ENCODE measurements at places on chromosomes 1 and 21.

DNA sequence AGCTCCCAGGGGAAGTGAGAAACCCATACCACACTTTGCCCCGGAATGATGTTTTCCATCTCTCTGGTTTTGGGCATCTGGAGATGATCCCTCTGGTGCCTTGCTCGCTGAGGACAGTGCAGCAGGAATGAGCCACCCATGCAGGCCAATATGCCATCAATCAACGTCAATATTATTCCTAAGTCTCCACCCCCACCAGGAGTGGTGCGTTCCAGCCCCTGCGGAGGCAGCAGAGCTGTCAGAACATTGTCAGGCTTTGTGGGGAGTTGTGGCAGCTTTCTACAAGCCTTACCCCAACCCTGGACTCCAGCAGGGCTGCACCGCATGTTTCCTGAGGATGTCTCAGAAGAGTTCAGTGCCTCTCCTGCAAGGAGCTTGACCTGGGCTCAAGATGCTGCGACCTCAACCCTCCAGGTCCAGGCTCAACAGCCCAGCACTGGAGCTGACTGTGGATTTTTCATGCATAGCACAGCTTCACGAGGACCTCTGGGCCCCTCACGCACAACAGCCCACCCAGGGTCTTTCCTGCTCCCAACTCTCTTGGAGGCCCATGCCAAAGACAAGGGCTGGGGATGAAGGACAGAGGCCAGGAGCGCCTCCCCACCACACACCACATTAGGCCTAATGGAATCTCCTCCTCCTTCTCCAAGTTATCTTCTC lies 67.5 kb downstream of the PSMG1 start:
- DNase-seq, result no peak

- DNase-seq, result no peak
Measured at GRCh38 chr1:59422921-59423575, 126.2 kb downstream of the FGGY start.

- DNase-seq, result peak; percentile 7
Measured at GRCh38 chr1:185939142-185939541, 205.0 kb downstream of the HMCN1 start.

DNA sequence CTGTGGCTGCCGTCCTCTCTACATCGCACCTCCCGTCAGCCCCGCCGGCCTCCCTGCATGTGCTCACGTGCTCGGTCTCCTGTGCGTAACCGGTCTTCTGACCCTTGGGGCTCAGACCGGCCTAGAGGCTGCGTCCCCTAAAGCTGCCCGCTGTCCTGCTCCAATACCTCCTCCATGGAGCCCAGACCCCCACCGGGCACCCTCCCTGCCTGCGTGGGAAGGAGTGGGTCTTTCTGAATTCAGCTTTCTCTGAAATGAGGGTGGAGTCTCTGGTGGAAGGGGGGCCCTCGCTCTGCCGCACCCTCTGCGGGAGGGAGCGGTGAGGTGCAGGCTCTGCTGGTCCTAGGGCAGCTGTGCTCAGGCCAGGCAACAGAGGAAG lies 18.7 kb upstream of the POFUT2 start:
- no peak for DNase-seq

GRCh38 chr1:162709870-162710269 lies 77.6 kb downstream of the DDR2 start:
- no peak for DNase-seq

- DNase-seq, result peak; percentile 86
Measured at GRCh38 chr1:58818075-58818474, 34.2 kb upstream of the JUN start.

- no peak for DNase-seq
Measured at GRCh38 chr1:242002510-242002909, 3.6 kb upstream of the MAP1LC3C start.

GRCh38 chr1:153752571-153753195 lies 22.5 kb upstream of the SLC27A3 start:
- no peak for DNase-seq

DNA sequence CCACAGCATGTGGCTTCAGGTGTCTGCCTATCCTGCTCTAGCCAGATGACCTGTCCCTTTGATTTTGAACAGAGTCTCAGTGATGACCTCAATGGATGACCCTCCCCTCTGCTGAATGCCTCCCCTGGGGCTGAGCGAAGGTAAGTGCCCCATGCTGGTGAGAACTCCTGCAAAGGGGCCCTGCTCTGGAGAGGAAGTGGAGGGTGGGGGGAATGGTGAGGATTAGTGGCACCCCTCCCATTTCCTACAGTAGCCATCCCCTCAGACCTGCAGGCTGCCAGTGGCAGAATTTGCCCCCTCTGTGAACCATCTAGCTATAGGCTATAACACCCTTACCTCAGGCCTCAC lies 3.7 kb upstream of the PMVK start:
- DNase-seq, result no peak

GRCh38 chr21:46071082-46071481 lies 26.8 kb upstream of the COL6A2 start:
- no peak for DNase-seq

GRCh38 chr1:221983444-221983843 lies 241.6 kb upstream of the DUSP10 start:
- no peak for DNase-seq

GRCh38 chr1:10635085-10635896 lies 160.5 kb downstream of the PEX14 start:
- no peak for DNase-seq

DNA sequence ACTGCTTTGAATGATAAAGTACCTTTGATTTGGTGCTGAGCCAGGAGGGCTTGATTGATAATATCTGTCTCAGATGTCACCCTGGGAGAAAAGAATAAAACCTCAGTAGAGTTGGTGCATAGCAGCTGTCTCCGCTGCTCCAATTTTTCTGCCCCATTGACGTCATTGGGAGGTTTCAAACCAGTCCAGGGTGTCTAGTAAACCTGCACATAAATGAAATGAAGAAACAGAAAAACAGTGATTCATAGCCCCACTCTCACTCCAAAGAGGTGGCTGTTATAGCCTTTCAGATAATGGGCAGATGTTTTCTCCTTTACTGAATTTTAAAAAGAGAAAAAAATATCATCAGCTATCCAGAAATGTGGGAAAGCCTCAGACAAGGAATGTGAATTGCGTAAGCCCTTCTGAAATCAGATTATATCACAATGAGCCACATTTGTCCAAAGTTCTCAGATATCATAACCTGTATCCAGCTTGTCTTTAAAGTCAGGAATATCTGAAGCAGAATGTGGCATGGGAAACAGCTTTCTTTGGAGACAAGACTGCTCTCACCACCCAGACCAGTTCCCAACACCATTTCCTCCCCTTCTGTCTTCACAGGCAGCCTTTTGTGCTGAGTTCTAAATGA lies 351.3 kb upstream of the SGIP1 start:
- DNase-seq, result peak; percentile 57

GRCh38 chr1:154994269-154994587 lies 842 bp downstream of the LENEP start:
- DNase-seq, result no peak

DNA sequence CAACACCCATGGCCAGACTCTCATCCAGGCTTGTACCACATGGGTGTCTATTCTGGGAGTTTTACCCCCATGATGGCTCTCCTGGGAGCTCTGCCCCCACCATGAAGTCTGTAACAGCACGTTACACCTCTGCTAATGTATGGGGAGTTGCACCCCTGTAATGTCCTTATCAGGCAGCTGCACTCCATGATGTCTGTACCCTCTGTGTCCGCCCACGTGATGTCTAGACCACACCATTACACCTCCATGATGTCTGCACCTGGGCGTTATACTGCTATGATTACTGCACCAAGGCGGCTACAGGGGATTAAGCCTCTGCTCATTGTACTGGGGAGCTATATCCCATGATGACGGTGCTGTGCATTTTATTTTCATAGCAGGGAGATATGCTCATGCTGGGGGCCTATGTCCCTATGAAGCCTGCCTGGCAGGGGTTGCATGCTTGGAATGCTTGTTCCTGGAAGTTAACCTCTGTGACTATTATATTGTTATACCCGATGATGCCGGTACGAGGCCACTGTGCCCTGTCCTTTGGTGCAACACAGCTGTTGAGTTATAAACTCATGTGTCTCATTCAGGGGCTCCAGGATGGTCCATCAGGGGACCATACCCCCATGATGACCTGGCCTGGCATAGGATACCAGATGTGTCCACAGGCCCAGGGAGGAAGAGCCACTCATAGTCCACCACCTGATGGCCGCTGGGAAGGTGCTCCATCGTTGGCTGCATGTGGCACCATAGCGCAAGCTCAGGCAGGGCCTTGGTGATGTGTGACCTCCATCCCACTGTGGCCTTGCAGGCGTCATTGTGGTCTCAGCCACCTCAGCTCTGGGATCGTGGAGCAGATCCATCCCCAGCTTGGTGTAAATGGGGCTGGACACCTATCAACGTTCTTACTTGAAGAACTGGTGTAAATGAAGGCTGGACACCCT lies 12.1 kb downstream of the PTPRF start:
- no peak for DNase-seq
